Fibroblast of the aortic adventitia (primary cell): ENCODE measurements at places on chromosomes 4 and X. TPM values are rescaled to one million over a fixed set of nuclear protein-coding genes. Genes with fewer than 3 reads are reported as not detected.
A peak's percentile ranks its signal among the peaks of the same experiment; 100 is the strongest.

The CXCR3 gene
- total RNA-seq: not detected in 2 replicates

The IL3RA gene
- total RNA-seq: 0.09 TPM in 1 of 2 replicates, not detected in the other

The CABS1 gene
- total RNA-seq: not detected in 2 replicates

The PAGE4 gene
- total RNA-seq: not detected in 2 replicates

The RAB41 gene
- total RNA-seq: not detected in 2 replicates

- DNase-seq: peak; percentile 48
Observed at GRCh38 chr4:57104706-57105560, 5.3 kb downstream of the IGFBP7 start.

DNA sequence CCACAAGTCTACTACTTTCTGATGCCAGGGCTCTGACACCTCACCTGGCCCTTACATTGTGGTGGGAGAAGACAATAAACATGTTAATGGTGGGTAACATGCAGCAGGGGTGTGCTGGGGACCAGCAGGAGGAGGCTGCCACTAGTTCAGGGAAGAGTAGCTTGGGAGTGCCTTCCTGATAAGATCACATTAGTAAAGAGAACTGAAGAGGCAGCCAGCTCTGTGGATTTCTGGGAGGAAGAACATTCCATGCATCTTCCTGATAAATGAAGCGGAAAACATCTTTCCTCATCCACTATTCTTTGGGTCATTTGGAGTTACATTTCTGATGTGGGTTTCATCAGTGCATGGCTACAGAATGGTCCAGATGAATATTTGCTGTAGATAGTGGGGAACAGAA, 9.0 kb downstream of the RNF150 start:
- no peak for DNase-seq

GRCh38 chr4:6095897-6096296, 77.7 kb upstream of the C4orf50 start:
- no peak for DNase-seq

DNA sequence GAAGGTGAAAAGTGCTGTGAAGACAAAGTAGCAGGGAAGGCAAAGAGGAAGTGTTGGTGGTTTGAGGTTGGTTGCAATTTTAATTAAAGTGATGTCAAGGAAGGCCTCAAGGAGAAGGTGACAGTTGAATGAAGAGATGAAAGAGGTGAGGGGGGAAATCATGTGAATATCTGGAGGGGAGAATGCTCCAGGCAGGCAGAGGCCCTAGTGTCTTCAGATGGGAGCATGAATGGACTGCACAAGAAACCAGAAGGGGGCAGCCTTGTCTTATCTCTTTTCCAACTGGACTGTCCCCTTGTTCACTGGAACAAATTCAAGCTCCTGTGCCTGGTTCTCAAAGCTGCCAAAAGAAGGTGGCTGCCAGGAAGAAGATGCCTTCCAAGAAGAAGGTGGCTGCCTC, 68.4 kb downstream of the MAOB start:
- DNase-seq: peak; percentile 4

DNA sequence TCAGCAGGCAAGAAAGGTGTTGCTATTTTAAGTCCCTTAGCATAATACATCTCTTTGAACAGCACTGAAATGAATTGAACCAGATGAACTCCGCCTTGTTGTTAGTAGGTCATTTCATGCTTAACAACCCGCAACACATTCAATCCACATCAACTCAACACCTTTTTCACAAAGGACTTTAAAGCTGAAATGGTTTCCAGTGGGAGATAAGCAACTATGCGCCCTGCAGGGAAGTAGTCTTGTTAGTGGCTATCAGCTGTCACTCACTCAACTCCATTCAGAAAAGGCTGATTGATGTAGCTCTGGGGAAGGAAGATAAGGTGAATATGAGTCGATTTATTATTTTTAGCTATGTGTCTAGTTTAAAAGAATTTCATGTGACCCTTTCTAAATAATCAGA, 46.0 kb downstream of the ATP8A1 start:
- DNase-seq: no peak

DNA sequence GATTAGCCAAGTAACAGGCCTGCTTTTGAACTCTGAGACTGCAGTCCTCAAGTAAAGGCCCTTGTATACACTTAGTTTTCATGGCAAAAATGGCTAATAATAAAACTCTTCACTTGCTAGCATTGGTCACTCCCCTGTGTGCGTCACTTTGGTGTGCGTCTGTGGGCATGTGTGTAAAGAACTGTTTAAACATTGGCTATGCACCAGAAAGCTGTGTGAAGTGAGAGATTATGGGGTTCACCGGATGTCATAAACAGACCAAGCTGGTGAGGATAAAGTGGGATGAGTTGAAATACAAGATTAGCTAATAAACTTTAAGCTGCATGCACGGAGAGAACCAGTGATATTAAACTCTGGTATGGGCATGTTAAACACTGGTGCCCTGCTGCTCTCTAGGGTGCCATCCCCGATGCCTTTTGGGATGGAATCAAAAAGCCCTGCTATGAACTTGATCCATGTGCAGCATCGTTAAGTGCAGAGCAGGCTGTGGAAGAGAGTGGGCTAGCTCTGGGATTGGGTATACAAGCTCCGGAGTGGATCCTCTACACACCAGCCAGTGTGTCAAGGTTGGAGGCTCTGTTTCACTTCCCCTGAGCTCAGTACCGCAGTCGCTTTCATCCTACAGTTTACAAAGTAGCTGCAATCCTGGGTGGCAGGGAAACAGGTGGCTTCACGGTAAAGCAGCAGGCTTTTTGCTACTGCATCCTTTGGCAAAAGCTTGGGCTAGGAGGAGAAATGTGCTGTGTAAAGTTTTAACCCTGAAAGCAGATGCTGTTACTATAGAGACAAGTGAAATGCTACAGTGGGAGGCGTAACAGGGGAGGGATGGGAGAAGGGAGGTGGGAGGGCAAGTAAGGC, 108.3 kb upstream of the SLC4A4 start:
- no peak for DNase-seq

GRCh38 chr4:169142391-169142790, 128.4 kb downstream of the SH3RF1 start:
- DNase-seq: no peak

DNA sequence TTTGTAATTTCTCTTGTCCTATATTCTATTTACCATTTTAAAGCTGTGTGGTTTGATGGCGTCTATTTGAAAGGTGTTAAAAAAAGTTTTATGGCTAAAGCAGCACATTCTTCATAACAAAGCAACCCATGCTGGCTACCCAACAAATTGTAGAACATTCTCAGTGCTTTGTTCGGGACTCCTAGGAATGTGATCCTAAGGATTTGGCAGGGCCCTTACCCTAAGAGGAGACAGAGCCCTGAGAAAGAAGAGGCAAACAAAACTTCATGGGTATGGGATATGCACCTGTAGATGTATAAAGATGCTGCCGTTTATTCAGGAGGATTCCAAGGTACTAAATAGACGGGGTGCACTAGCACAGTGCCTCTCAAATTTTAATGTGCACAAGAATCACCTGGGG, 370.8 kb upstream of the DIPK2B start:
- no peak for DNase-seq

- DNase-seq: no peak
Observed at GRCh38 chrX:155333544-155334100, 792 bp downstream of the CLIC2 start.

GRCh38 chrX:37752936-37753335, 26.9 kb upstream of the CYBB start:
- no peak for DNase-seq

DNA sequence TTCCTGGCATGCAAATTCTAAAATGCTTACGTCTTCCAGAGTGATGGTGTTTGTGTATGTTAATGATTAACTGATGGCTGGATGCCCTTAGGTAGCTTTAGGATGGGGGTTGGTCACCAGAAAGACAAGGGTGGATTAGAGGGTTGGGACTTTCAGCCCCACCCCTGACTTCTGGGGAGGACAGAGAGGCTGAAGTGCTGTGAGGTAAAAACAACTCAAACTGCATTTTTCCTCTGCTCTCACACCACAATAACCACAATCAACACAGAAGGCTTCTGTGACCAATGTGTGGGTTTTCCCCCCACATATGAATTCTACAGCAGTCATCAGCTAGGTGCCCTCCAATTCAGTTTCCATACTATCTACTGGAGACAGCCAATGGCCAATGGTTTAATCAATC, 18.7 kb upstream of the DDIT4L start:
- DNase-seq: no peak

- no peak for DNase-seq
Observed at GRCh38 chr4:8548731-8549351, 31.4 kb upstream of the GPR78 start.

DNA sequence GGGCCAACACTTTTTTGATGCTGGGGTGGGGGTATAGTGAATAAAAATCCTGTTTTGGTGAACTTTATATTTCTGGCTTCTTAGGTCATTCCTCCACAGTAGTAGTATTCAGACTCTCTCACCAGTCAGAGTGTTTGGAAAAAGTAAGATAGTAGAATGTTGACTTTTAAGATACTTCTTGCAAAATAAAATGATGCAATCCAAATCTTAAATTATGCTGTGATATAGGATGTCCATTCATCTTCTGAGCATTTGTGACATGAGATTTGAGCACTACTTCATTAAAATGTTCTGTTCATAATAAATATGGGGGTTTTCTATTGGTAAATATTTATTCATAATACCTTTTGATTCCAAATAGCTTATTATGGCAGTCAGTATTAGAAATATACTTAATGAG, 70.1 kb downstream of the BMP2K start:
- peak; percentile 6 for DNase-seq
